H54 (cell line): ENCODE measurements at places on chromosomes 2 and 18.

- DNase-seq = no peak
Measured at GRCh38 chr2:168184681-168185513, 62.5 kb downstream of the STK39 start.

DNA sequence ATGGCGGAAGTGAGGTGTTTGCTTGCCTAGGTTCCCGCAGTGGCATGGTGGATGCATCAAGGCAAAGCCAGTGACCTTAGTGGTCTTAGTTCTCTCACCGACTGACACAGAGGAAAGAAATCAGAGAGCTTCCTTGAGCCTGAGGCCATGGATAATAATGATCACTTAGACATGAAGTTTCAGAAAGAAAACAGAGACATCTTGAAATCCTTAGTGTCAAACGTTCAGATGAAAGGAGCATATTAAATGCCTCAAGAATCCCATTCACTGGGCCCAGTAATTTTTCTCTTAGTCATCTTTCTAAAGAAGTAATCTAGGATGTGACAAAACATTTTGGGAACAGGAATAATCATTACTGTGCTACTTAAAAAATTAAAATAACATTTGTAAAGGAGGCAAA lies 35.2 kb downstream of the COPS8 start:
- no peak for DNase-seq

DNA sequence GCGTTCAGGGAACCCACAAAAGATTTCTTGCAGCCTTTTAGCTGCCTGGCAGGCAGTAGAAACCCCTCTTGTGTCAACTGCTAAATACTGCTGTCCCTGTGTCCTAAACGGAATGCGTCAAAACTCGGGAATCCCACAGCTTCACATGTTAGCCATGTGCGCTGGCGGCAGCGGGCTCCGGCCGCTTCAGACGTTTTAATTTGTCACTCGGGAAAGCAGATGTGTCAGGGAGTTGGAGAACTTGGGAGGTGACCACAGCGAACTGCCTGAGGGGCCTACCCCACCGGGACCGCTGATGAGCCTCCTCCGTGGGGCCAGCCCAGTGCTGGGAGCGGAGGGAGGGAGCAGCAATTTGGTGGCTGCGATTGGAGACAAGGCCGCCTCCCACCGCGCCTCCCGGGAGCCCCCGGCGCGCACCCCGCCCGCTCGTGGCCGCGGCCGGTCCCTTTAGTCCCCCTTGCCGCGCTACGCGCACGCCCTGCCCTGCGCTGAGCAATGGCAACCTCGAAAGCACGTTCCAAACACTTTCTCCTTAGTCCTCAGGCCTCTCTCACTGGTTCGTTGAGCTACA lies 146.1 kb upstream of the SATB2 start:
- DNase-seq = no peak

DNA sequence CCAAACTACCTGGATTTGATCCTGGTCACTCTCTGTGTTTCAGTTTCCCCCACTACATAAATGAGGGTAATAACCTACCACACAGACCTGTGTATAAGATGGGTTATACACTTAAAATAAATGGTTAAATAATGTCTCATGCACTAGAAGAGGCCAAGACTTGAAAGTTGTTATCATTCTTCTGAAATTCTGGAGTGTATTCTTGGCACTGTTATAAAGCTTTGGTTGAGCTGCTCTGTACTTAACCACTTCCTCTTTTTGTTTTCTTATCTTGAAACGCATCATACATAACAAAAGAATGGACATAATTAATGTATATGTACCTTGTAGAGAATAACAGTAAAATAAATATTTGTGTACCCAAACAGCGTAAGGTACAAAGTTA lies 281.0 kb downstream of the AFF3 start:
- no peak for DNase-seq

DNA sequence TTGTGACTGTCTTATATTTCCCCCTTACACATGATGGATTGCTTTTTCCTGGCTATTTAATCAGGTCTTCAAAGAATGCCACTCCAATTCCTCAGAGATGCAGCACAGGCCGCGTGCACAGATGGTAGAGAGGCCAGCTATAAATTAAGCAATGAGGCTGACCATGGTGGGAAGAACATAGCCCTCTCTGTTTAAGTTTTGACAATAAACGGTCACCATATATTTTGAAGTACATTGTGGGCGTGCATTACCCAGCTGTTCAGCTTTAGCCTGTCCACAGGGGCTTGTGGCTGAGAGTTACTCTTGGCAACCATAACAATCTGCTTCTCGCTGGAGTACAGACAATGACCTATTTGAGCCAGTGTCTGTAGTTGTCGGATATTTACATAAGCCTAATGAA lies 730.8 kb downstream of the DCC start:
- no peak for DNase-seq

- DNase-seq = no peak
Measured at GRCh38 chr18:34315591-34316352, 91.1 kb upstream of the NOL4 start.

GRCh38 chr2:241071677-241072111 lies 30.4 kb downstream of the MTERF4 start:
- no peak for DNase-seq

GRCh38 chr2:158346032-158346431 lies 110.5 kb downstream of the CCDC148 start:
- no peak for DNase-seq

GRCh38 chr18:47893047-47893446 lies 37.4 kb downstream of the SMAD2 start:
- no peak for DNase-seq

DNA sequence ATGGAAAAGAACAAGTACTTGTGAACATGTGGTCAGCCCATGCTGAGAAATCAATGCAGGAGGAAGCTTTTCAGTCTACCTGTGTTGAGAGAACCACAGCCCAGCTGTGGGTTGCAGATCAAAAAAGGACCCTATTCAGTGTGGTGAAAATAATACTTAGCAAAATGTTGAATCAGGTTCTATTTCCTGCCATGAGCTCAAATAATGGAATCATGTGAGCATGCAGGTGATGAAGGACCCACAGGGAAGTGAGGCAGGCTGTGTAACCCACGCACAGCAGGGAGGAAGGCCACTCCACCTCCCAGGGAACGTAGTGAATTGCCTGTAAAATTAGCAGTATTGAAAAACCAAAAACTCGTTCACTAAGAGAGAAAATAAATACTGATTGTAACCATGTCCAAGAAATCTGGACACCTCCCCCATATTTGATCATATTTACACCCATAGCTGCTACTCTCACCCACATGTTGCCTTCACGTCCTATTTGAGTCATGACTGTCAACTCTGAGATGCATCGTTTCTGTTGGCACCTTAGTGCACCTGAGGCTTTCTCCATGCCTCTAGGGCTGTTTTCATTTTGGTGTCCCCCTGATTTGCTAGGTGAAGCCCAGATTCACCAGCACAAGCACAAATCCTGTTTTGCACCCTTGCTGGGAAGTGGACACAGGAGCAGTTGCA lies 20.5 kb upstream of the BCL2L11 start:
- no peak for DNase-seq

GRCh38 chr18:59959073-59959472 lies 59.3 kb downstream of the PMAIP1 start:
- DNase-seq = no peak

GRCh38 chr2:205695460-205695991 lies 13.2 kb downstream of the NRP2 start:
- no peak for DNase-seq

DNA sequence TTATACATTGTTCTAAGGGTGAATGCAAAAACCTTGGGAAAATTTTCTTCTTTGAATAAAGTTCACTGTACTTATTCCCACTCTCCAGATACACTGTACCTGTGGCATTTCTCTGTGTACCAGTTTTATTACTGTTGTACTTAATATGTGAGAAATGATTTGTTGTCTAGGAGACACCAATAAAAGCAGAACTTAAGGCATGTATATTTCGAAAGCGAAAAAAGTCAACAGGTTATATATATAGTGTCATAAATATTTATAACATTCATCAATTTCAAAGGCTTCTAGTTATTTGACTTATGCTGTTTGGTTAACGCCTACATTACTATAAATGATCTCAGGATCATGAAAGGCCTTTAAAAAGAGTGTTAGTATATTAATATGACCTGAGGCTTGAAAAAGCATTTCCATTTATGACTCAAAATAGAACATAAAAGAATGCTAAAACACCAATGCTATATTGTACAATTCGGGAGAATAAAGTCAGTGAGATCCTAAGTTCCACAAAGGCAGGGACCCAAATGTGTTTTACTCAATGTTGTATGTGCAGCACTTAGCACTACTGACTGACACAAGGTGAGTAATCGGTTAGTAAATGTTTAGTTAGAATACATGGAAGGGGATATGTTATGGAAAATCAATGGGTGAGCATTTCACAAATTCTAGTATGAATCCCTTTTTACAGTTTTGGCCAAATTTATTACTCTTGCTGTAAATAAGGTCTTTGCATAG lies 32.2 kb upstream of the HNRNPA3 start:
- no peak for DNase-seq

DNA sequence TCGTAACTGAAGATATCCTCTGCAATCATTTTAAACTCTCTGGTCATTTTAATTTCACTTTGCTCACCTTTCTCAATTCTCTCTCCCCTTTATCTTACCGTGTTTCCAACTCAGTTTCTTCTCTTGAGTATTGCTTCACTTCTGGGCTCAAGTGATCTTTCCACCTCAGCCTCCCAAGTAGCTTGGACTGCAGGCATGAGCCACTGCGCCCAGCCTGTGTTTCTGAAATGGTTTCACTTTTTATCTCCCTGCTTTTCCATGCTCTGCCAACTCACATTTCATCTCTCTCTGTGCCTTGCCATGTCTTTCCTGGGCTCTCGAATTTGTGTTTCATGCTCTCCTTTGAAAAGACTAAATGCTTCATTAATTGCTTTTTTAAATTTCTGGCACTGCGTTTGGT lies 30.5 kb upstream of the TMEM131 start:
- DNase-seq = no peak

GRCh38 chr2:100939445-100939844 lies 62.6 kb upstream of the RPL31 start:
- DNase-seq = no peak

DNA sequence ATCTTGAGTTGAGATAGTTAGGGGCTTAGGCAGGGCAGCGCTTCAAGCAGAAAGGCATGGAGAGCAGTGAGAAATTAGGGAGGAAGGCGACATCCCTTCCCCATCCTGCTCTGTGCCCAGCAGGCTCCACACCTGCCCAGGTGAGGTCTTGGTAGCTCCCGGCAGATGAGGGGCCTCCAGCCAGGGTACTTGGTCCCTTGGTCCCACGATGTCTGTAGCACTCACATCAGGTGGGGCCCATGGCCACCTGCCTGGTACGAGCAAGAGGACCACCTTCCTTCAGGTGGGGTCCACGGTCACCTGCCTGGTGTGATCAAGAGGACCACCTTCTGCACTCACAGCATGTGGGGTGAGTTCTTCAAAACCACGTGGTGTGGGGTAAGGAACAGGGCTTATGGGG lies 91.2 kb downstream of the GALR1 start:
- no peak for DNase-seq

DNA sequence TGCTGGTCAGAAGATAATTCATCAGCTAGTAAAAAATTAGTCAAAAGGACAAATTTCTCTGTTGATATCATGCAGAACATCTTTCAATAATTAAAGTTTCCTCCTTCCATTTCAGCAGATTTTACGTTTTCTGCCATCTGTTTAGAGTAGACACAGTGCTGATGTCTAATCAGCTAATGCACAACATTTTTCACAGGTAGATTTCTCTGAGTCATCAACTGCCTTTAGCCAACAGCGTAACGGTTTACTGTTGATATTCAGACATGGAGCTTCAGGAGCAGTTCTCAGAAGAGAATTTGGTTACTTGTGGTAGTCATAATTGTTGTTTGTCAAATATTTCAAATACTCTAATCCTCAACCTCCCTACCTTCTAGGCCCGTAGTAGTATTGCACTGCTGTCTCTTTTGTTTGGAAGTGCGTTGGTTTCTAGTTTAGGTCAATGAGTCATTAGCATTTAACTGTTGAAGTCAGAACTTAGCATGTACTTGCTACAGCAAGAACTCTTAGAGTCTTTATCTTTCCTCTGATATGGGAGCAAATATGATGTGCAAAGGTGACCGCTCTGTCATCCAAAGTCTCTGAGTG lies 86.8 kb upstream of the TFPI start:
- no peak for DNase-seq
